ENCODE measurements at places on chromosomes 1 and 21.
A peak's percentile ranks its signal among the peaks of the same experiment; 100 is the strongest.

DNA sequence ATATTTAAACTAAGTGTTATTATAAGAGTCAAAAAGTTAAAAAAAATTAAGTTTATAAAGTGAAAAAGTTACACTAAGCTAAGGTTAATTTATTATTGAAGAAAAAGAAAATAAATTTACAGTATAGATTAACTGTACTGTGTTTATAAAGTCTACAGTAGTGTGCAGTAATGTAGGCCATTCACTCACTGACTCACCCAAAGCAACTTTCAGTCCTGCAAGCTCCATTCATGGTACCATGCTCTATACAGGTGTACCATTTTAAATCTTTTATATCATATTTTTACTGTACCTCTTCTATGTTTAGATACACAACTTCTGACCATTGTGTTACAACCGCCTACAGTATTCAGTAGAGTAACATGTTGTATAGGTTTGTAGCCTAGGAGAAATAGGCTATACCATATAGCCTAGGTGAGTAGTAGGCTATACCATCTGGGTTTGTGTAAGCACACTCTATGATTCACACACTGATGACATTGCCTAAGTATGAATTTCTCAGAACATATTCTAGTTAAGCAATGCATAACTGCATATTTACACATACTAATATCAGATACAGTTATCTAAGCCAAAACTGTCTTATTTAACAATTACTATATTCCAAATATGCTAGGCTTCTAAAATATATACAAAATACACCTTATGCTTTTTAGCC, 80.6 kb upstream of the GFI1 start:
- DNase-seq, result peak; percentile 84

- DNase-seq, result no peak
Observed at GRCh38 chr1:104238991-104239390, 489.3 kb downstream of the AMY1C start.

GRCh38 chr1:198168227-198168626, 11.4 kb downstream of the NEK7 start:
- DNase-seq, result peak; percentile 66

DNA sequence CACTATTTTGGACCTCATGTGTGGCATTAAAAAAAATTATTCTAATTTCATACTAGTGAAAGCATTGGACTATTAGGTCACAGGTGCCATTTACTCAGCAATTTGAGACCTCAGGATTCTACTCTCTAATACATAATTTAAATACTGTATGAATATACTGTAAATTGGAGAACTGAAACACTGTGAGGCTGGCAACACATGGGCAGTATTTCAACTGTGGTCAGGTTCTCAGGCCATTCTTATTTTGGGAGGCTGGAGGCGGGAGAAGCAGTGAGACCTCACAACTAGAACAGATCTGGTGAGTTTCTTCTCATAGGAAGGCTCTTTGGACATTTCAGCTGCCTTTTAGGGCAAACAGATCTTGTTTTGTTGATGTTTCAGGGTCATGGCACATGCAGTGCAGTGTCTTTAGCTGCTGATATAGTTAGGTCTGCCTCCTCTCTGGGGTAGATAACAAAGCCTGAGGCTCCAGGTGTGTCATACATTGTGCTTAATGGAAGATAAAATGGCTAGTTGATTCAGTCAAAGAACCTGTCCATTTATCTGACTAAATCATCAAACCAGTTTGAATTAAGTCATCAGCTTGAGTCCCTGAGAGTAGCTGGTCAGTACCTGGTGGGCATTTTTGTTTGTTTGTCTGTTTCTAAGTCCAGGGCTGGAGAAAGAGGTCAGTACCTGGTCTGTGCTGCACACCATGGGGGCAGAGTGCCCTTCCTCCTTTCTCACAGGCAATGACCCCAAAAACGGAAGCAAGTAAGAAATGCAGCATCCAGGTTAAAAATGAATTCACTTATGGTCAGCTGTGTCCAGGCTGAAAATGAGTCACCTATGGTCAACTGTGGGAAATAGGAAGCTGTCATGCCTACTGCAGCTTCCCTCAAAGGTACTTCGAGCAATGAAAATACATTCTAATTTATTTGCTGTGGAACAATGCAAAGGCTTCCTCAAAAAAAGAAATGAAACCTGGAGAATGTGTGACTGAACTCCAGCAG, 216.2 kb downstream of the SDCCAG8 start:
- DNase-seq, result peak; percentile 35

DNA sequence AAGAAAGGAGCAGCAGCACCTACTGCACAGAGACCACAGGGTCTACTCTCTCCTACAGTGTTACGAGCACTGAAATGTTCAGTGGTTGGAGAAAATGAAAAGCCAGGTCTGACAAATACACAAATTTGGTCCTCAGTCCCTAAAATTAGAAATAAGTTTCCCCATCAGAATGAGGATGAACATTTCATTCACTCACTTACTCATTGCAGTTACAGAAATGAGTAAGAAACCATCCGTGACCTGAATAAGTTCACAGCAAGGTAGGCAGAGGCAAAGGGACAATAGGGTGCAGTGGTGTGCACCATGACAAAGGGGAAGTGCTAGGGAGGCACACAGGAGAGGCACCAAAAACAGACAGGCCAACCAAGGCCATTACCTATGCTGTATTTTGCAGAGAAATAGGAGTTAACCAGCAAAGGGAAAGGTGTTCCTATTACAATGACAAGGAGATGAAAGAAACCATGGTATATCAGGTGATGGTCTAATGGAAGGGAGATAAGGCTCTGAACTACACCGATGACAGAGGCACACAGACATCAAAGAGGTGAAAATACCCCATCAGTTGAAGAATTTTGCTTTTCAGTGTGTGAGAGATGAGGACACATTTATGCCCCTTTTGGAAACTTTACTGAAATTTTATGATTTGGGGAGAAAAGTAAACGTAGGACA, 29.4 kb downstream of the VAV3 start:
- DNase-seq, result no peak

DNA sequence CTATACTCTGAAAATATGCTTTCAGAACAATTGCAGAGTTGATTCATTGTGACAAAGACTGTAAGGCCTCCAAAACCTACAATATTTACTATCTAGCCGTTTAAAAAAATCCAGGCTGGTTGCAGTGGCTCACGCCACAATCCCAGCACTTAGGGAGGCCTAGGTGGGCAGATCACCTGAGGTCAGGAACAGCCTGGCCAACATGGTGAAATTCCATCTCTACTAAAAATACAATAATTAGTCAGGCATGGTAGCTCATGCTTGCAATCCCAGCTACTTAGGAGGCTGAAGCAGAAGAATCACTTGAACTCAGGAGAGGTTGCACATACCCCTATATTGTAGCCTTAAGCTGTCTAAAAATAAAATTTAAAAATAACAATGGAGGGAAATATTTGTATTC, 5.3 kb upstream of the TFF2 start:
- DNase-seq, result no peak

DNA sequence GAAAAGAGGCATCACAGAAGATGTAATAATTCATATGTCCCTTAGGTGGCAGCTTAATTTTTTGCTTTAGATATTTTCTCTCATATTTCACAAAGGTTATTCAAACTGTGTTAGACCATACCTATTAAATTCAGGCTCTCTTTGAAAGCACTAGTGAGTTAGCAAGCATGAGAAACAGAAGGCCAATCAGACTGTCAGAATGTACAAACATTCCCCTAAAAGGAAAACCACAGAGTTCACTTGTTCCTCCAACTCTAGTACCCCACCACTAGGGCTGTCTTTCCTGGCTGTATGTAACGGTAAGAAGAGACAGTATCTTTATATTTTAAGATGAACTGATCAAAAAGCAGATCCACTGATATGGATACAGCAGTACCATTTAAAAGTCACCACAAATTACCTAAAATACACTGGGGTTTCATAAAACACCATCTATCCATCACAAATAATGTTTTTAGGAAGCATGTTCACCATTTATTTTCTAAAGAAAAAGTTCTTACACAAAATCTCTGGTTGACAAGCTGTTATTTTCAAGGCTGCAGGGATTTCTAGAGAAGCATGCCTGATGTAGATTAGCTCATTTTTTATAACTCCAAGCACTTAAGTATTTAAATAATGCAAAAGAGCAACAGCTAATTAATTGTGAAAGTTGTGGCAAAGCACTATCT, 1.8 kb downstream of the ARPC5 start:
- peak; percentile 93 for DNase-seq

- DNase-seq, result peak; percentile 72
Observed at GRCh38 chr1:36300526-36300925, 5.6 kb upstream of the SH3D21 start.

- peak; percentile 66 for DNase-seq
Observed at GRCh38 chr1:35264871-35265270, 3.6 kb upstream of the ZMYM4 start.

DNA sequence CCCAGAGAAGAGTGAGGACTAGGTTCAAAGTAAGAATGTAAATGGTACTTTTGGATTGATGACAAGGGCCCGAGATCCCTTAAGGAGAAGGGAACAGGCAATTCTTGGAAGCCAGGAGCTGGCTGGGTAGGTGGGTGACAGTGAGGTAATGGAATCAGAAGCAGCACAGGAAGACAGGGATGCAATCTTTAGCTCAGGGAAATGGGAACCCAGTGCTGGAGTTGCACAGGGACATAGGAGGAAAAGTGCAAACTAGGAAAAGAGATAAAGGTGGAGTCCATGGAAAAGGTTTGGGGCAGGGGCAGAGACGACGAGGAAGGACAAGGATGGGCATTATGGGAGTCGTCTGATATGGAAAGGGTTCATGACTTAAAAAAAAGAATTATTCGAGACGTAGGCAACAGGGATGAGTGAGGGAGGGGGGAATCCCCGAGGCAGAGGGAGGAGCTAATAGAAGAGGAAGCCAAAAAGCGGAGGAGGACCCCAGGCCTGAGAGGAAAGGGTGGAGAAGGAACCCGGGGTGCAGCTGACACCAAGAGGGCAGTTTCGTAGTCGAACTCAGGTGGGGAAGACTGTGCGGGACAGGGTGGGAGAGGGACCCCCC, 495 bp downstream of the PI4KB start:
- peak; percentile 74 for DNase-seq

- DNase-seq, result no peak
Observed at GRCh38 chr1:113895961-113896360, 8.6 kb upstream of the BCL2L15 start.

DNA sequence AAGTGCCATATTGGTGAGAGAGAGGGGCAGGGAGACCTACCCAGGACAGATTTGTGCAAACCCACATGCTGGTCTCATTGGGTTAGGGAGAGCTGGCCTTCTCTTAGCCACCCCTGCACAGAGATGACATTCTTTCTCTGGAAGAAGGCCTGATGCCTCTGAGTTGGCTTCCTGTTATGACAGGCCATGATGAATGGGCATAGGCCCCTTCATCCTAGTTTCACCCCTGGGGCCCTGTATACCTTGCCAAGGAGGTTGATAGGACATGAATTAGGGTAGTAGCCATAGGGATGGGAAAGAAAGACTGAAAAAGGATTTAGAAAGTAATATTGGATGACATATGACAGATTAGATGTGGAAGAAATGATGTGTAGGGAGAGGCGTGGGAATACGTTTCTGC, 46.6 kb downstream of the TENT5C start:
- DNase-seq, result peak; percentile 43

DNA sequence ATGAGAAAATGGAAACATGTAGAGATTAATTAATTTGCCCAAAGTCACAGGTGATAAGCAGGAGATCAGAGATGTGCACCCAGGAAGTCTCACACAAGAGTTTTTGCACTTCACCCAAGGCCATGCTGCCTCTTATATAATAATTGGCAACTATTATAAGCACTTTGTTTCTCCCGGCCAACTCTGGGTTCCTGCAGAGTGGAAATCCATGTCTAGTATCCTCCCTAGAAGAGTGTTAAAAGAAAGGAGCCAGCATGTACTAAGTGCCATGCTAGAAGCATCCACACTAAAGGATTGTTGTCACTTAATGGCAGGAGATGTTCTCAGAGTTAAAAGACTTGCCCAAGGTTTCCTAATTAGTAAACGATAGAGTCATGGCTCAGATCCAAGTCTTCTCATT, 470.3 kb downstream of the OMA1 start:
- no peak for DNase-seq

GRCh38 chr1:154747740-154748404, 122.2 kb downstream of the KCNN3 start:
- DNase-seq, result no peak

DNA sequence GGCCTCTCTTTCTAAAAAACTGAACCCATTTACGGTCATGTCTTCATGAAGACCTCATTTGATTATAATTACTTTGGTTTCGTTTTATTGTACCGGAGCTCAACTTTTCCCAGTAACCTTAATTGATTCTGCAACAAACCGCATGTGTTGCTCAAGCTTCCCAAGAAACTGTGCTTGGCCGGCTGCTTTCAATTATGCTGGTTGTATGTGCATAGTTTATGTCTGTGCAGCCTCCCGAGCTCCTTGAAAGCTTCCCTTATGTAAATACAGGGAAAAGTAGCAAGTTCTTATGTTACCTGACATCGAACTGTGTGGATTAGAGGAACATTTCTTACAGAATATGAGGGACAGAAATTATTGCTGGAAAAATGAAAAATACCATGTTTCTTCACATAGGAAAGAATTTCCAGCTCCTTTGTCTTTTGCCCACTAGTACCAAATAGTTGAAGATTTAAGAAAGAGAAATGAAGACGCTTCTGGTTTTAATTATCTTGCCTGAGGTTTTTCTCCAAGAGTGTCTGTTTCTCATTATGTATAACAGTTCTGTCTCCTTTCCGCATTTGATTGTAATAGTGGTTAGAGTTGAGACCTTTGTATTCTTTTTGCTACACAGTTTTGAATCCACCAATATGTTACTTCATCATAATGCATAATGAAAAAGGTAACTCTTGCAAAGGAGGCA, 2.1 kb downstream of the VCAM1 start:
- DNase-seq, result peak; percentile 54

GRCh38 chr1:202010180-202011015, at the start of gene ELF3:
TSS of gene ELF3 (plus strand) at chr1:202010587. CDS start at chr1:202011137, 550 bp downstream.
- peak; percentile 30 for DNase-seq

GRCh38 chr1:187001198-187001889, 172.6 kb downstream of the PLA2G4A start:
- peak; percentile 91 for DNase-seq

DNA sequence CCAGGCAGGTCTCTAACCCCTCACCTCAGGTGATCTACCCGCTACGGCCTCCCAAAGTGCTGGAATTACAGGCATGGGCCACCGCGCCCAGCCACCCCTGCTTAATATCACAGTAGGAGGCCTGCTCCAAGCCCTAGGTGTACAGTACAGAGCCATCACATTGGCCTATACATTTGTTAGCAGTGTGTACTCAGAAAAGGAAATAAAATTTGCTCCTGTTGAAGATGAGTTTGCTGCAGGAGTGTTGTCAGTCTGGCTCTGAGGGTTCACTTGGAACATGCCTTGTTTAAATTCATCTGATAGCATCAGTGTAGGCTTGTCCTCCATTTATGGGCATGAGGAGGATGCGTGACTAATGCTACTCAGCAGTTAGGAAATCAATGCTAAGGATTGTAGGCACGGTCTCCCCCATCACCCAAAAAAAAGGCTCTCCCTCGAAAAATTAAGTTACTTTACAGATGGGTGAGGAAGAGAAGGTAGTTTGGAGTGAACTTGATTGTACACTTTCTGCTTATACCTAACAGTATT, 4.6 kb upstream of the ENAH start:
- DNase-seq, result peak; percentile 76
